Sigmoid colon (tissue), 7 donors: ENCODE measurements at places on chromosomes 11 and 22. TPM values are rescaled to one million over a fixed set of nuclear protein-coding genes. Genes with fewer than 3 reads are reported as not detected.

BLID gene
- total RNA-seq = 1.6 TPM

MGAT3 gene
- total RNA-seq = 1.4 TPM

PHF5A gene
- 54.2 TPM for total RNA-seq

PICALM gene
- total RNA-seq = 213 TPM

FAM118A gene
- 58.8 TPM for total RNA-seq

OR4C46 gene
- not detected for total RNA-seq

DCUN1D5 gene
- 46.0 TPM for total RNA-seq

HEPHL1 gene
- total RNA-seq = not detected

YPEL4 gene
- 1.5 TPM for total RNA-seq

ZNF215 gene
- 0.49 TPM for total RNA-seq

CCDC188 gene
- total RNA-seq = not detected

PGA5 gene
- 2.1 TPM for total RNA-seq

DNA sequence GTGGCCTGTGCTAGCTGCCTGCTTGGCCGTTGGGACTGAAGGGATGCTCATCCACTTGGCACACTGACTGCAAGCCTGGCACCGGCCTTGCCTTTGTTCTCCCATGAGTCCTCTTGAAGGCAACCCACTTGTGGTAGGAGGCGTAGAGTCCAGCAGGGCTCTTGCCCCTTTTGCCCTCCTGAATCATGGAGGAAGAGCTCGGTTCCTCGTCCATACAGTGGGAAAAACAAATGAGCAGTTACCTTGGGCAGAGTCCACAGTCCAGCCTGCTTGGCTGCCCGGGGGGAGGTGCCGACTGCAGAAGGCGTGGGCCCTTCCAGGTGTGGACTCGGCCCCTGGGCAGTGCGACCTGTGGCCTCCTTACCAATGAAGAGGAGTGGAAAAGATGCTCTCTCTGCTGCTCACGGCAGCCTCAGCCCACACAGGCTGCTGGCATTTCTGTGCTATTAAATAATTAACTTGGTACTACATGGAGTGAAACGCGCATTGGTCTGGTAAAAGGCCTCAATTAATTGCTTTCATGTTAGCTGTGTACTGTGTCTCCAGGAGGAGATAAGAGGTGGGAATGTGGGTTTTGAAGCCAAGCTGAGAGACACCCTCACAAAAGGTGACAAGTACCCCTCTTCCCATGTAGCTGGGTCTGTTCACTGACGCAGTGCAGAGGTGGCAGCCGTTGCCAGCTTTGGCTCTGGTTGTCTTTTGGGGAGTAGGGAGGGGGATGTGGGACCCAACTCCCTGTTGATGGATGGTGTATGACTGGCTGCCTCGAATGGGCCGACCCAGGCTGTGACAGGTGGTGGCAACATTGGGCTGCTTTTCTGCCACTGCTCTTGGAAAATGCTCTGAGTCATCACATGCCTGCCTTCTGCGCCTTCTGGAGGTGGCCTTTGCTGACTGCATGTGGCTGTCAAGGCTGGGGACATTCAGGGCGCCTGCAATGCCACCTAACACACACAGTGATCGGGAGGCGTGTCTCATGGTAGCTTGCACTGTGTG is 26.8 kb upstream of the B3GAT1 start:
- DNase-seq = peak; percentile 46

DNA sequence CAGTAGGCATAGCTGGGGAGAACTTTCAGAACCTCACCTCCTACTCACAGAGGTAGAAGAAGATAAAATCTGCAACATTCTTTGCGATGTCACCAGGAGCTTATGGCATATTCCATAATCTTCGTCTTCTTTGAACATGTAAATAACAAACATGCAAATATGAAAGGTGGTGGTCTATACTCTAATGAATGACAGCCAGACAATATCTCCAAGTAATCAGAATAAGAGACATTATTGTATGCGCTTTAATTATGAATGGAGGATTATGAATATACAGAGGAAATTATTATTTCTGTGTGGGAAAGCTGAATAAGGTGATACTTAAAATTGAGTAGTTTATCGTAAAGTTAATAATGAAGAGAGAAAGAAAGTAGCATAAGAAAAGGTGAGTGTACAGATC is at the start of gene OR52B4:
OR52B4 (minus strand) TSS at position 101 of the 400 bp plus-strand sequence; CDS start at position 10, 91 bp downstream.
- no peak for DNase-seq

DNA sequence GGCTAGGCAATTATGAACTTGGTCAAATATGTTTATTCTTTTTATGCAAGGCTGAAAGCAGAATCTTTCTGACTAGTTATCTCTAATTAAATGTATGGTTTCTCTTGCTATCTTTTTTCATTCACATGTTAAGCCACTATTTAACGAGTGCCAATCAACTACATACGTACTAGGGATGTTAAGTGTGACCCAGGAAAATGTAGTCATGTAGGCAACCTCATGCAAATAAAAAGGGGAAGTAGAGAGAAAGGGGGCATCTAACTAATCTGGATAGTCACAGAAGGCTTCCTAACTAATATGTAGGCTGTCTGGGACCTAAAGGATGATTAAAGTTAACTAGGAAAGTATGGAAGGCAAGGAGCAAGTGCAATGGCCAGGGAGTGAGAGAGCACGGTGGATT is 23.5 kb downstream of the TBRG1 start:
- DNase-seq = no peak

GRCh38 chr11:103076361-103076760 is 15.6 kb downstream of the DCUN1D5 start:
- DNase-seq = no peak

DNA sequence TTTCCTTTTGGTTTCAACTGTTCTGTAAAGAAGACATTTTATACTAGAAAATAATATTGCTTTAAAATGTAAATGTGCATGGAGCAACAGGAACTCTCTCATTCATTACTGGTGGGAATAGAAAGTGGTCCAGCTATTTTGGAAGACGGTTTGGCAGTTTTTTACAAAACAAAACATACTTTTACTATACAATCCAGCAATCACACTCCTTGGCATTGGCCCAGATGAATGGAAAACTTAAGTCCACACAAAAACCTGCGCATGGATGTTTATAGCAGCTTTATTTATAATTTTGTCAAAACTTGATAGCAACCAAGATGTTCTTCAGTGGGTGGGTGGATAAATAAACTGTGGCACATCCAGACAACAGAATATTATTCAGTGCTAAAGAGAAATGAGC is 49.9 kb upstream of the SEPTIN5 start:
- DNase-seq = no peak

DNA sequence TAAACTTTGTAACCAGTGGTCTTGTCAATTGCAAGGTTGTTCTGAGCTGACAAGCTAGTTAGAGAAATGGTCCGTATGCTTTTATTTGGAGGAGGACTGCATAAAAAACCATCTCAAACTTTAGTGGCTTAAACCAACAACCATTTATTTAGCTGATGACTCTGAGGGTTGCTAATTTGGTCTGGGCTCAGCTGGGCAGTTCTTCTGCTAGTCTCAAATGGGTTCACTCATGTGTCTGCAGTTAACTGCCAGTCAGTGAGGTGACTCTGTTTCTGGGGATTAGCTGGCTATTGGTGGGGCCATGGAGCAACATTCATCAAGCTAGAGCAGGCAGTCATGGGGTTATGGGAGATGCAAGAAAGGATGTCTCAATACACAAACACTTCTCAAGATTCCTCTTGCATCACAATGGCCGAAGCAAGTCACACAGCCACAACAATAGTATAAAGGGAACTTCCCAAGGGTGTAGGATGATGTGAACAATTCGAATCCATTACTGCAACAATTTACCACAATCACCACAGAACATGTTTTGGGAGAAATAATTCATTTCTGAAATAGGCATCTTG is 521.9 kb downstream of the INSC start:
- DNase-seq = no peak

- DNase-seq = no peak
These were observed 68.3 kb downstream of the PACSIN2 start for GRCh38 chr22:42946546-42947198.

GRCh38 chr22:47851586-47851985 is 1089.1 kb downstream of the TBC1D22A start:
- DNase-seq = no peak

DNA sequence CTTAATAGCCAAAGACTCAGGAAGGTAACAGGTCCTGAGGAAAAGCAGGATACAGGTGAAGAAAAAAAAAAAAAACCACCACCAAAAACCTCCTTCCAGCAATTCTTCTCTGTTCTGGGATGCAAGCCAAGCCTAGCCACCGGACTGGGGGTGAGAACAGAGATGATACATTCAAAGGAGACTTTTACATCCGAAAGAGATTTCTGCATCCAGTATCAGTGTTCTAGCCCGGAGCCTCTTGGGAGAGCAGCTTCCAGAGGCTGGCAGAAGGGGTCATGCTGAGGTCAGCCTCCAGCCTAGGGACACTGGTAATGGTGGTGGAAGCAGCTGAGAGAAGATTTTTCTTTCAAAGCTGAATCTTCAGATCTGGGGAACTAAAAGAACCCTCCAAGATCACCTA is 76.2 kb downstream of the KCNC1 start:
- no peak for DNase-seq

DNA sequence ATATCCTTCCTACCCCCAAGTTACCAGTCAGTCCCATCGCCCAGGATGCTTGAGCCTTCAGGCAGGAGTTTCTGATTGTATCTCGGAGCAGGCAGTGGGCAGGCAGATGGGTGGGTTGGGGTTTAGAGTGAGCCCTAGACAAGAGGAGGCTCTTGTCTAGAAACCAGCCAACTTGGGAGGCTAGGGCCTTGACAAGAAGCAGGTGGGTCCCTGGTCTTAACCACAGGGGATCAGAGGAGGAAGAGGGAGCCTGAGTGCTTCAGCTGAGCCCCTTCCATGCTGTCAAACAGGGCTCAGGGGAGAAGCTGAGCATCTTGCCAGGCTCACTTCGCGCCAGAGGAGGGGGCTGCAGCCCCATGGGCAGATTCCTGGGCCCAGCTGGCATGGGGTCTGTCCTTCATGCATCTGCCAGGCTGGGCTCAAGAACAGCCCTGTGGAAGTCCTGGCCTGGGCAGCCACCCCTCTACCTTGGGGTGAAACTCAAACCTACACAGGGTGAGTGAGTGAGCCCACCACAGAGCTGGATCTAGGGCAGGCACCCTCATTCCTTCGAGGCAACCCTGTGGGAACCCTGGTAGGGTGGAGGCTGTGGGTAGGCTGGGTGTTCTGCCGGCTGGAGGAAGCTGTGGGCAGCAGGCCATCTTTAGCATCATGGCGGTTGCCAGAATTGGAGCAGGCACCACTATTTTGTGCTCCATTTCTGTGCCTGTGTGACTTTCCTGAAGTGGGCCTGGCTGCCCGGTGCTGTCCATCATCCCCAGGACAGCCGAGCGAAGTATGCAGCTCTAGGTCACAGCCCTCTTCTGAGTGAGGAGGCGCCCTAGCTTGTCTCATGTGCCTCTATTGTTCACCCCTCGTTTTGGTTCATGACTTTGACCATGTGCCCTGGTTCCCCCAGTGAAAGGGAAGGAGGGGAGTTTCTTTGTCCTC is 108.1 kb downstream of the MORC2 start:
- no peak for DNase-seq

- no peak for DNase-seq
These were observed 120.0 kb downstream of the CADM1 start for GRCh38 chr11:115384236-115384635.

- no peak for DNase-seq
These were observed 456.5 kb upstream of the CNTN5 start for GRCh38 chr11:98564233-98564632.

GRCh38 chr11:7572001-7572712 is 58.4 kb downstream of the PPFIBP2 start:
- no peak for DNase-seq

- no peak for DNase-seq
These were observed 31.4 kb upstream of the APOL5 start for GRCh38 chr22:35686298-35686697.

DNA sequence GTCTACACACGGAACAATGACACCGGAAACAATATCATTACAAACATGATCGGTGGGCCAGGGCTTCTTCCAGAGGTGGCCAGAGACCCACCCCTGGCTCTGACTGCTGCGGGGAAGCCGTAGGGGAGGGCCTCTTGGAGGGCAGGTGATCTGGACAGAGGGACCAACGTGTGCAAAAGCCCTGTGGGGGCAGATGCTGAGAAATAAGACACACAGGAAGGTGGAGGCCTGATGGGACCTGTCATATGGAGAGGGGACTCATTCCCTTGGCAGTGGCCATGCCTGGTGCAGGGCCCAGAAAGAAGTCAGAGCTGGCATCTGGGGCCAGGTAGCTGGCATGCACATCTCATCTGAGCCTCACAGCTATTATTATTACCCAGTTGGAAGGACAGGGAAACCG is 1.1 kb downstream of the ALDH3B2 start:
- DNase-seq = no peak

DNA sequence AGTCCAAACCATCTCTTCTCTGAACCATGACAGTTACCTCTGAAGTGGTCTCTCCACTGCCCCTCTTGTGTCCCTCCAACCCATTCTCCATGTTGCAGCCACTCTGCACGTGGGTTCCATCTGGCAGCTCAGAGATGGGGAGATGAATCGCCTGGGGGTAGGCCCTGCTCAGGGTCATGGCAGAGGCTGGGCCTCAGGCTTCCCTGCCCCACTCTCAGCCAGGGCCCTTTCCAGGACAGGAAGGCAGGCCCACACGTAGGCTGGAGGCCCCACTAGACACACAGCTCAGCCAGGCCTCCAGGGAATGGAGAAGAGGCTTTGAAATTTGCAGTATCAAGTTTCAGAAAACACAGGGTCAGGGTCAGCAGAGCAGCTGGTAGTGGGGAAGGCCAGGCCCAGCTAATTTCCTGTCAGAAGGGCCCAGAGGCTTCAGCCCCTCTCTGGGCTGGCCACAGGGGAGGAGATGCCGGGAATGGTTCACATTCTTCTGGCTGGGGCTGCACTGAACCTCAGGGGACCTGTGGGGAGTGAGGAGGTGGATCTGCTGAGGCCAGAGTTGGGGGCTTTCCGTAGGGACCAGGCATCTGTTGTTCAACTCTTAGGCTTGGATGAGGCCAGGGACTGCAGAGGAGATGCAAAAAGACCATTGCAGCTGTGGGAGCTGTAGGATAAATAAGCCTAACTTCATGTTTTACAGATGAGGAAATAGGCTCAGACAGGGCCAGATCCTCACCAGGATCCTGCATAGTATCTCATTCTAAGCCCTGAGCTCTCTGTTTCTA is 101.6 kb downstream of the SWAP70 start:
- peak; percentile 82 for DNase-seq

DNA sequence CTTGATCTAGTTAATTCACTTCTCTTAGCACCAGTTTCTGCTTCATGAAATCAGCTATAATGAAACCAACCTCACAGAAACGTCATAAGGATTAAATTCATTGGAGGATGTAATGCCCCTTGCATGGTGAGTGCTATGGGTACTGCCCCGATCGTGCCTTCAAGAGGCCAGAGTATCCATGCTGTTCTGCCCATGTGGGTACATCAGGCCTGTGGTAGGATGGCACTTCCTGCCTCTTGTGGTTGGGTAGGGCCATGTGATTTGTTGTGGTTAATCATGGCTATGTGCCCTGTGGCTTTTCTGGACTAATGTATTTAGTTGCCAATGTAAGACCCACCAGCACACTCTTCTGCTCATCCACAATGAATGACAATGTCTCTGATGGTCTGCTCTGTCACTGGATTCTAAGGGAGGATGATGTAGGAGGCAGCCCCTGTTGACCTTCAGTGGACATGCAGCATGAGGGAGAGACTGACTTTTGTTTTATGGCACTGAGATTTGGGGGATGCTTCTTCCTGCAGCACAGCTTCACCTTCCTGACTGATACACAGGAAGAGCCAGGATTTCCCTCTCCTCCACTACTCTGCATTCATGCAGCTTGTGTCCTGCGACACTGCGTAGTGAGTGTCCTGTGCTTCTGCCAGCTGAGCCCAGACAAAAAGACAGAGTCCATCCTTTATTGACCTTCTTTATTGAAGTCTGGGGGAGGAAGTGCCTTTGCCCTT is 66.2 kb downstream of the DHCR7 start:
- DNase-seq = no peak

GRCh38 chr22:49995041-49995360 is 17.6 kb downstream of the IL17REL start:
- DNase-seq = no peak

- DNase-seq = no peak
These were observed 42.6 kb downstream of the USP47 start for GRCh38 chr11:11884351-11884750.
